ENCODE measurements at places on chromosomes 11 and 22.

- no peak for DNase-seq
Measured at GRCh38 chr11:23359297-23359696, 499.0 kb upstream of the CCDC179 start.

GRCh38 chr11:118206391-118207031 is 18.3 kb downstream of the JAML start:
- DNase-seq = no peak

DNA sequence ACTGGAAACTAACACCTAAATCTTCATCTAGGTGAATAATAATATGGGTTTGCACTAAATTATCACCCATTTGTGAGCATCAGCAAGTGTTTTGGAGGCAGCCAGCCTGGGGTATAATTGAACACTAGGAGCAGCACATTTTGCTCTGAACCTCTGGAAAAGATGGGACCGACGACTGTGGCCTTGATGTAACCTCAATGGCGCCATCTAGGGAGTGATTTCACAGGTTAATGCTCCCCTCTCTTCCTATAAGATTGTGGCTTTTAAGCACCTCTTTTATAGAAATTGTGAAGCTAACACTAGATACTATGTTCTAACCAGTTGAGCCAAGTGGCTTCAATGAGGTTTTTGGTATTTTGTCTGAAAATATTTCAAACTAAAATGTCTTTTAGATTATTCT is 203.7 kb downstream of the NELL1 start:
- peak; percentile 91 for DNase-seq

- DNase-seq = no peak
Measured at GRCh38 chr11:78952890-78953289, 378.2 kb upstream of the NARS2 start.

DNA sequence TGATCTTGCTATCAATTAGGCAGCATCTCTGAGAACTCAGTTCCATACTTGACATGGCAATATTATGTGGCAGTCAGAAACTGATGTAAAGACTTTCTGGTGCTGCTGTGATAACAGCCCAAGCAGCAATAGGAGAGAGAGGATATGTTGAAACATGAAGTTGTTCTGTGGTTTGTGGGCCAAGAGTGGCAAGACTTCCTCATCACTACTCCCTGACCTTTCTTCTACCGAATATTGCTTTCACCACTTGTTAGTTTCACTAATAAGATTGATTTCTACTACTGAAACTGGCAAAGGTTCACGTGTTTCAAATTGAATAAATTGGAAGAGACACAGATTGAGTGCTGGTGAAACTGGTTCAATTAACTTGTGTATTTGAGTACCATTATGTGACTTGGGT is 852.6 kb upstream of the RAG2 start:
- DNase-seq = no peak

DNA sequence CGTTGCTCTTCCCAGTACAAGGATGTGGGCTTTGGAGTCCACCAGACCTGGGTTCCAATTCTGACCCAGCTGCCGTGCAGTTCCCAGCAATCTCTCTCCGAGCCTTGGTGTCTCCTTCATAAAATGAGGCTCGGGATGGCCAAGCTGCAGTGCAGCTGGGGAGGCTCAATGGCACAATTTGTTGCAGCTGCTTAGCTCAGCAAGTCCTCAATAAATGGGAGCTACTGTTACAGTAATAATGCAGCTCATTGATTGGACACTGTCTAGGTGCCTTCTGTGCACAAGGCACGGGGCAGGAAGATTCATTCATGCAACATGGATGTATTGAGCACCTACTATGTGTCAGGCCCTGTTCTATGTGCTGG is 37.1 kb downstream of the SHISAL1 start:
- DNase-seq = no peak

GRCh38 chr11:108666373-108666772 is 1.5 kb downstream of the DDX10 start:
- no peak for DNase-seq

DNA sequence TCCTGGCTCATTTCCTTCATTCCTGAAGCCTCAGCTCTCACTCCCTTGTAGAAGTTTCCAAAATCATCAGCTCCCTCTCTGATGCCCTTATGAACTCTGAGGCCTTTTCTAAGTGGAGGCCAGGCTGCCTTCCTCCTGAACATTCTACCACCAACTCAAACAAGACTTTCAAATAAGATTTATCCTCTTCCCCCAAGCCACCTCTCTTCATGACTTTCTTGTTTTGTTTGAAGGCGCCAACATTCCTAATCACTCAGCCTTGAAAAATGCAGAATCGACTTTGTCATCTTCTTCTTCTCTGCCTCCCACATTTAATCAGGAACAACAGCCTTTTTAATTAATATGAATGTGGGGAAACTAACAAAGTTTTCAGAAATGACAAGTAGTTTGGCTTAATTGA is 927.9 kb downstream of the OPCML start:
- no peak for DNase-seq
